Sigmoid colon (tissue), 7 donors: ENCODE measurements at places on chromosomes 5 and 9. TPM values are rescaled to one million over a fixed set of nuclear protein-coding genes. Genes with fewer than 3 reads are reported as not detected.

Gene PCDHB3
- total RNA-seq = 4.9 TPM

Gene IRX1
- not detected for total RNA-seq

Gene SPATA31C1
- not detected for total RNA-seq

Gene CNTNAP3
- total RNA-seq = 9.8 TPM

Gene DMRT1
- total RNA-seq = not detected

Gene DHX29
- total RNA-seq = 32.5 TPM

Gene NFX1
- total RNA-seq = 34.3 TPM

GRCh38 chr5:2556375-2556966, 195.0 kb downstream of the IRX2 start:
- no peak overlapping the region for H3K27ac ChIP-seq
- no peak overlapping the region for H3K4me3 ChIP-seq
- no peaks in the 10 kb centered on the region for H3K27me3 ChIP-seq
- no peaks in the 10 kb centered on the region for H3K4me1 ChIP-seq
- H3K36me3 ChIP-seq = no peaks in the 10 kb centered on the region
- DNase-seq = no peak

DNA sequence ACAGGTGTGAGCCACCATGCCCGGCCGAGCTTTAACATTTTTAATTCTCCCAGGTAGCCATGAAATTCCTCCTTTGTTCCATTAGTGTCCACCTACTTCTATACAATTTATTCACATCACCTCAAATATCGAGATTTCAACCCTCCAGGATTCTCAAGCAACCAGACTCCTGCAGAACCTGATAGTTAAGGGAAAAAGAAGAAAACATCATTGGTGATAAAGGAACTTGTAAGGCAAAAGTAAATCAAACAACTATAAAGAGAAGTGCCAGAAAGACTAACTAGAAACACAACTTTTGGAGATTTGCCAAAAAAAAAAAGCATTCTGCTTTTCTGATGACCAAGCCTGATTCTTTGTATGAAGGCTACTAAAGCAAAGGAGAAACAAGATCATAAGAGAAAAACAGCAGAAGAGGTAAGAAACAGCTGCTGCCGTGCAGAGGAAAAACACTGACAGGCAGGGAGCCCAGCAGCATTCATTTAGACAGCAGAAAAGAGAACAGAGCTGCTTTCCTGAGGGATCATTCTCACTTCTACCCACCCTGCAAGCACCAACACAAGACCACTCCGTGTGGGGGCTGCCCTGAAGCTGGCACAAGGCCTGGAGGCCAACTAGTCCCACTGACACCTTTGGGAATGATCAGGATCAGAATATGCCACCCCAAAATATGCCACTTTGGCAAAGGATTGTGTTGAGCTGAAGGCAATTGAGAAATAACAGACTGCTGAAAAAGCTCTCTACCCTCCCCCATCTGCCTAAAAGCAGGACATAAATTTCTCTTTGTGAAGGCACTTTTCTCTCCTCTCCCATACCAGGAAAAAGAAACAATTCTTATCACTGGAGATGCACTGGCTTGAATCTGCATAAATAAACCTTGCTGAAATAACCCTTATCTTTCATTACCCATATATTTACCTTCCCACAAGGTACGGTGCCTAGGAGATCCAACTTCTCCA, 75.1 kb downstream of the ALDH7A1 start:
- peak overlapping the region; percentile 25 for H3K4me3 ChIP-seq
- no peaks in the 10 kb centered on the region for H3K36me3 ChIP-seq
- peaks cover 45% of the 10 kb centered on the region for H3K4me1 ChIP-seq

- no peak for DNase-seq
- H3K27me3 ChIP-seq = no peaks in the 10 kb centered on the region
- H3K36me3 ChIP-seq = no peaks in the 10 kb centered on the region
- H3K4me3 ChIP-seq = no peak overlapping the region
- peaks cover 14% of the 10 kb centered on the region for H3K4me1 ChIP-seq
These were observed 172.9 kb upstream of the NREP start for GRCh38 chr5:111929867-111930266.

GRCh38 chr5:77957516-77957915, 181.4 kb upstream of the TBCA start:
- H3K4me3 ChIP-seq = no peak overlapping the region
- DNase-seq = no peak
- H3K4me1 ChIP-seq = peaks cover 8% of the 10 kb centered on the region
- H3K27me3 ChIP-seq = peaks cover 23% of the 10 kb centered on the region
- no peak overlapping the region for H3K27ac ChIP-seq

GRCh38 chr9:124011460-124012301, at the start of gene LHX2:
Gene LHX2, plus strand, starts transcription at chr9:124011768. Its CDS starts 581 bp downstream, at chr9:124012349.
- H3K36me3 ChIP-seq = no peaks in the 10 kb centered on the region
- H3K27me3 ChIP-seq = peaks cover 91% of the 10 kb centered on the region
- no peak for DNase-seq
- H3K4me1 ChIP-seq = peaks cover 59% of the 10 kb centered on the region
- peak within 1 kb of the TSS; percentile 32 for H3K4me3 ChIP-seq

DNA sequence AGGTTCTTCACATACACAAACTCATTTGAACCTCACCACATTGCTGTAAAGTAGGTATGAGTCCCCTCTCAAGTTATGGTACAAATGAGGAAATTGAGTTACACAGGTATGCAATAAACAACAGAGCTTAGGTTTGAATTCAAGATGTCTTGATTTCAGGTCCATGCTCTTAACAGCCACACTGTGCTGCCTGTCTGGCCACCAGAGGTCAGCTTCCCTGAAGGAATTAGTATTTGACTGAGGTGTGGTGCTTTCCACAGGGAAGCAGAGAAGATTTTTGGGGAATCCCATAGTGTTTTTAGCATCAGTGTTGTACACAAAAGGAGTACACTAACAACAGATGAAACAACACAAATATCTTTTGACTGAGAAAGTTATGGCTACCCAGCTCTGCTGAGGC, 94.4 kb upstream of the ITGA1 start:
- no peaks in the 10 kb centered on the region for H3K27me3 ChIP-seq
- H3K4me3 ChIP-seq = no peak overlapping the region
- H3K36me3 ChIP-seq = no peaks in the 10 kb centered on the region

DNA sequence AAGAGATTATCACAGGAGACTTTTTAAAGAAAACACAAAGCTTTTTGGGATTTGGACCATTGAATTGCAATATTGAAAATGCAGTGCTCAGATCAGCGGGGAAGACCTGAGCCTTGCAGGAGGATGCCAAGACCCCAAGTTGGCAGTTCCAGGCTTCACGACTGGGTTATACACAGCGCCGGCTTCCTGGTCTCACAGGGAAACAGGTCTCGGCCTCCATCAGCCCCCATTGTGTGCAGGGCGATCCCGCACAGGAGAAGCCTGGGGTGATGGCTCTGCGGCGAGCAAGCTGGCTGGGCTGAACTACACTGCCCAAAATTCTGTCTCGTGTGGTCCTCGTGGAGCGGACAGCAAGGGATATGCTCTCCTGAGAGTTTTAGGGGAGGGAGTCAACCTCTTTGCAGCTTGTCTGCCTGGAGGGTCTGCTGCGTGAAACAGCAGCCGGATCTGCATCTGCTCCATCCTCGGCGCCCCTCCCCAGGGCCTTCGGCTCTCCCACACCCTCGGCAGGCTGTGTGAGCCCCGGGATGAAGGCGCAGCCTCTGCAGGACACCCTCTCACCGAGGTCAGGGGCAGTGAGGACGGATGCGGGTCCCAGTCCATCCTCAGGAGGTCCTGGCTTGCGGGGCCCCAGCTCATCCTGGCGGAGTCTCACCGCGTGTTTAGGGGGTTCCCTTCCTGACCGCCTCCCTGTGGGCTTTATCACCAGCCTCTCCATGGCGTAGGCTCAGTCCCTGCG, 60.6 kb downstream of the NSUN2 start:
- H3K4me1 ChIP-seq = no peaks in the 10 kb centered on the region
- no peaks in the 10 kb centered on the region for H3K27me3 ChIP-seq
- H3K27ac ChIP-seq = no peak overlapping the region
- no peak overlapping the region for H3K4me3 ChIP-seq
- DNase-seq = peak; percentile 36

DNA sequence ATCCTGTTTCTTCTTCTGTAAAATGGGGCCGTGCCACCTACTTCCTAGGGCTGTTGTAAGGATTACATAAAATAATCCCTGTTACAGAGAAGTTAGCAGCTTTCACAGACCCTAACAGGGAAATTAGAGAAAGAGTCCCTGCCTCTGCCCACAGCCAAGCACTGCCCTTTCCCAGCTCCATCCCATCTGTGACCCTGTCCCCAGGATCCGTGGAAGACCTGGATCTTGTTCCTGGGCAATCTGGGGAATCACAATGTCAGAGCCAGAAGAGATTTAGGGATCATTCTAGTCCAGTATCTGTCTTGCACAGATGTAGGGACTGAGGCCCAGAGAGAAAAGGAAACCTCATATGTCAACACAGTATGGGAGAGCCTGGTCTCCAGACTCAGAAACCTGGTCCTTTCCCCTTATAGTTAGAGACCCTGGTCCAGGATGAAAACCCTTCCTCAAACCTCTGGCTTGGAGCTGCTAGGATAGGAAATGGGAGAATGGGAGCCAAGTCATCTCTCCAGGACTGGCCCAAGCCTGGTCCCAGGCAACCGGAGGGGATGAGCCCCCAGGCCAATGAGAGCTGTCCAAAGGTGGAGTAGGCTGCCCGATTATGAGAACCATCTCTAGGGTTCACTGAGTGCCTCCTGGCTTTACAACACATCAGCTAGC, 12.5 kb downstream of the LHX6 start:
- DNase-seq = no peak
- H3K27ac ChIP-seq = no peak overlapping the region
- H3K27me3 ChIP-seq = peaks cover 57% of the 10 kb centered on the region
- H3K4me3 ChIP-seq = no peak overlapping the region
- H3K4me1 ChIP-seq = peaks cover 36% of the 10 kb centered on the region

DNA sequence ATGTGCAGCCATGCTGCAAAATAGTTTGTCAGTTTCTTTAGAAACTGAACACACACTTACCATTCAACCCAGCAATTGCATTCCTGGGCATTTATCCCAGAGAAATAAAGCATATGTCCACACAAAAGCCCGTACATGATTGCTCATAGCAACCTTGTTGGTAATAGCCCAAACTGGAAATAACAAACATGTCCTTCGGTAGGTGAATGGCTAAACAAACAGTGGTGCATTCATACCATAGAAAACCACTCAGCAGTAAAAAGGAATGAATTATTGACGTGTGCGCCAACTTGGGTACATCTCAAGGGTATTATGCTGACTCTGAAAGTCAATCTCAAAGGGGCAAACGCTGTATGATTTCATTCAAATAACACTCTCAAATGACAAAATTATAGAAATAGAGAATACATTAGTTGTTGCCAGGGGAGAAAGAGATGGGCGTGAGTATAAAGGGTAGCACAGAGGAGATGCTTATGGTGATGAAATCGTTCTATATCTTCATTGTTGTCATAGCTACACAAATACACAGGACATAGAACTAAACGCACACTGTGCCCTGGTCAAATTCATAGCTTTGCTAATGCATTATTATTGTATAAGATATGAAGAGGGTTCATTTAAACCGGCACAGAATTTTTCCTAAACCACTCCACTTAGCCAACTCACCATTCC, 58.2 kb downstream of the DRD1 start:
- H3K36me3 ChIP-seq = no peaks in the 10 kb centered on the region
- H3K27me3 ChIP-seq = no peaks in the 10 kb centered on the region
- no peak overlapping the region for H3K27ac ChIP-seq

DNA sequence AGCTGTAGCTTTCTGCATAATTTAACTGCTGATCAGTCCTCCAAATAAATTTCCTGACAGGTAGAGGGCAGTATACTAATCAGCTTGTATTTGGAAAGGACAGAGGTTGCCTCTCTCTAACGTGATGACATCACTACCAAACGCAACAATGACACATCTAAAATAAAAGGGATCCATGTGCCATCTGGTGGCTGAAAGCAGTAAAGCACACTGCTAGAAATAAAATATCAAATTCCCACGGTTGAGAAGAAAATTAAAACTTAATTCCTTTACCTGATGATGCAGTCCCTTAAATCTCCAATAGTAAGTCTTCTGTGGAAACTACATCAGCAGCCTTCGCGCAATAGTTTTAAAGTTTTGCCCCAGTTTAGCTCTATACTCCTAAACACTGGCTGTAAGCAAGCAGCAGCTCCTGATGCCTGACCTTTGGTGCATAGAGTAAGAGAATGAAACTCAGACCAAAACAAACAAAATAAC, 54.5 kb downstream of the DIAPH1 start:
- H3K27me3 ChIP-seq = no peaks in the 10 kb centered on the region
- peaks cover 22% of the 10 kb centered on the region for H3K4me1 ChIP-seq
